Hematopoietic multipotent progenitor cell treated with erythropoietin and hydrocortisone succinate and interleukin-3 and kit ligand, for 15 days (in vitro differentiated cells): ENCODE measurements at places on chromosomes 1 and 21.

DNA sequence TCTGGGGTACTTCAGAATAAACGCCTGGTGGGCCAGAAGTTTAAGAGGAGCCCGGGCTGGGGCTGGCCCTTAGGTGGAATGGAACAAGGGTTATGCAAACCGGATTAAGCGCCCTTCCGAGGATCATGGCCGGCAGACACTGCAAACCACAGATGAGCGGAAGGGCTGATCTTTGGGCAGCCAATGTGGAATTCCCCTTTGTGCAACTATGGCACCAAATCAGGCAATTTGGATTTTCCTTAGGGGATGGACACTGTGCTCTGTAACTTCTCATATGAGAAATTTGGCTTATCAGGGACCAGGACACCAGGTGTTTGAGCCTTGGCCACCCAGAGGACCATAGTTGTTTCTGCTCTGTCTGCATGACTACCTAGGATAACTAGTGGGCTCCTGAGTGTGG is 5.7 kb upstream of the IL10 start:
- DNase-seq = no peak

GRCh38 chr21:37461479-37461878 is 94.9 kb downstream of the DYRK1A start:
- DNase-seq = no peak

GRCh38 chr1:89545264-89546038 is 20.8 kb downstream of the LRRC8B start:
- peak; percentile 46 for DNase-seq

GRCh38 chr1:40986328-40986783 is 6.9 kb downstream of the CTPS1 start:
- DNase-seq = no peak

- no peak for DNase-seq
Measured at GRCh38 chr1:12142141-12142823, 24.5 kb upstream of the TNFRSF1B start.

DNA sequence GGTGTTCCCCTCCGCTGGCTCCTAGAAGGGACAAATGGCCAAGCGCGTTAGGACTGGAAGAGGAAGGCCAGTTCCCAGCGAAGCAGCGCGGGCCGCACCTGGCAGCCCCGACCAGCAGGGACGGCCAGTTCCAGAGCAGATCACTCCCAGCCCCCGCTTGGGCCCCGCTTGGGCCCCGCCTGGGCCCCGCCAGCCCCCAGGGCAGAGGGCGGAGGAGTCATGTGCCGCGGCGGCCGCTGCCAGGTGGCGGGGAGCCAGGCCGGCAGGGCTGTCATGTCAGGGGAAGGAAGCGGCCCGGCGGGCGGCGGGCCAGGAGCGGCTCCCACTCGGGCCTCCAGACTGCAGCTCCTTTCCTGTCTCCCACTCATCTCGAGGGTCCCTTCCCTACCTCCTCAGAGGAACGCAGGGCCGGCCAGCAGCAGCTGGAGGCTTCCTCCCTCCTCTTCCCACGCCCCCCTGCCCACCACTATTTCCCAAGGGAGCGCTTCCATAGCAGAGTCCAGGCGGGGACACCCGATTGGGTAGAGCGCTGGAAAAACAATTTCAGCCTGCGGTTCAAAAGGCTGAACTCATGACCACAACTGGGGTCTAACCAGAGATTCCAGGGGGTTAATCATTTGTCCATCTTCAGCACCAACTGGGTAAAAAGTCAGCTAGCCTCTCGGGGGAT is 16.5 kb downstream of the ZNF697 start:
- peak; percentile 34 for DNase-seq

- DNase-seq = no peak
Measured at GRCh38 chr21:14762734-14763694, 216.9 kb upstream of the SAMSN1 start.
